ENCODE measurements at places on chromosomes 11 and 22. TPM values are rescaled to one million over a fixed set of nuclear protein-coding genes. Genes with fewer than 3 reads are reported as not detected.

SERPIND1 gene
- 7.4 TPM for polyA plus RNA-seq

CRYBB3 gene
- polyA plus RNA-seq: not detected

OR51I1 gene
- polyA plus RNA-seq: not detected

- DNase-seq: no peak
Measured at GRCh38 chr22:37609240-37610152, 862 bp downstream of the GGA1 start.

GRCh38 chr11:33160136-33160535 lies 1.1 kb downstream of the CSTF3 start:
- peak; percentile 54 for DNase-seq

DNA sequence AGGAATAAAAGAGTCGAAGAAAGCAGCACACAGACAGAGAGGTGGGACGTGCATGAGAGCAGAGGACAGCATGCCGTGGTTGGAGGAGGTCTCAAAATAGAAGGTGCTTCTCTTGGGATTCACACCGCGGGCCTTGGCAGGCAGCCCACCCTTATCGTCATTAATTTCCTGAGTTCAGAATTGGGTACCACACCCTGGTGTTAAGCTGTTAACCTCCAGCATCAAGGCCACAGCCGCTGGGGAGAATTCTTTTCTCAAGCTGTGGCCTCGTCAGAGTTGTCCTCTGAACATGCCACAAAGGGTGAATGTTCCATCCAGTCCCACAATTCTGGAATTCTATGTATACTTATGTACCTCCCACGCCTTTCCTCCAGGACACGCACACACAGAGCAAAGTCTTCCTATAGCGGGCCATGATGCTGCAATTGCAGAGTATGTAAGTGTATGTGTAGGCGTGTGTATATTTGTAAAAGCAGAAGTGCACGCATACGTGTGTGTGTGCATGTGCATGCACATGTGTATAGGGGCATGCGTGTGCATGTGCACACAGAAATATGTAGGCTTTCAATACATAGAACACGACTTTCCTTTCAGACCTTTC lies 39.0 kb downstream of the ADAMTS8 start:
- DNase-seq: no peak

DNA sequence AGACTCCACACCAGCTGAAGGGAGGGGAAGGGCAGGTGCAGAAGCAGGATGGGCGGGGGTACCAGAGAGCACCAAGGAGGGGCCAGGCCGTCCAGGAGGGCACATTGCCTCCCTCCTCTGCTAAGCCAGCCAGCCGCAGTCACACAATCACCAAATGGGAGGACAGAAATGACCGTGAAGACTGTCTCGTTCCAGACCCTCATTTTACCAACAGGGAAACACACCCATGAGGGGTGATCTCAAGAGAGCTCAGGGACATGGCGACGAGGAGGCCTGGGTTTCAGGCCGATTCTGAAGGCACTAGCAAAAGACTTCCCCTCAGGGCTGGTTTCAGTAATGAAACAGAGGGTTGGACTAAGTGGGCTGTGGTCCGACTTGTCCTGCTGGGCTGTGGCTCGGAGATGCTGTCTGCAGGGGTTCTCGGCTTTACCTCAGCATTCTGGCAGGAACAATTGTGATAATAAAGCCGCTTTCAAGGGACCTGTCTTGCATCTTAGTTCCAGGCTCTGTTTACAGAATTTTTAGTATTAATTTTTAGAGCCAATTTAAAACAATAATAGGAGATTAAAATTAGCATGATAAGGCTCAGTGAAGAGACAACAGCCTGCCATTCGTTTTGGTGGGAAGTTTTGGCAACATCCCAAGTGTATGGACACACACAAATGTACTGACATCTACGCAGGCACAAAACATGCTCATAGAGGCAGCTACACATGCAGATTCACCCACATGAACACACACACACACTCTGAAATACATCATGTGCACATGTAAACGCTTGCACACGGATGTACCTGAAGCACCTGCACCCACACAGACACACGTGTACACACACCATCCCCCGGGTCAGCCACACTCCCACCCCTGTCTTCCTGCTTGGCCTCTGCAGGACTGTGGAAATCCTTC lies 2.0 kb upstream of the B3GAT1 start:
- DNase-seq: no peak

DNA sequence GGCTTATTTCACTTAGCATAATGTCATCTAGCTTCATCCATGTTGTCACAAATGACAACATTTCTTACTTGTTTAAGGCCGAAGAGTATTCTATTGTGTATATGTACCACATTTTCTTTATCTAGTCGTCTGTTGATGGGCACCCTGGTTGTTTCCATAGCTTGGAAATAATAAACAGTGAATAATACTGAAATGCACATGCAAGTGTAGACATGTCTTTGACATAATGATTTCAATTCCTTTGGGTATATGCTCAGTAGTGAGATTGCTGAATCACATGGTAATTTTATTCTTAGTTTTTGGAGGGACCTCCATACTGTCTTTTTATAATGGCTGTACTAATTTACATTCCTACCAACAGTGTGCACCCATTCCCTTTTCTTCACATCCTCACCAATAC lies 508.0 kb downstream of the NELL1 start:
- DNase-seq: no peak

DNA sequence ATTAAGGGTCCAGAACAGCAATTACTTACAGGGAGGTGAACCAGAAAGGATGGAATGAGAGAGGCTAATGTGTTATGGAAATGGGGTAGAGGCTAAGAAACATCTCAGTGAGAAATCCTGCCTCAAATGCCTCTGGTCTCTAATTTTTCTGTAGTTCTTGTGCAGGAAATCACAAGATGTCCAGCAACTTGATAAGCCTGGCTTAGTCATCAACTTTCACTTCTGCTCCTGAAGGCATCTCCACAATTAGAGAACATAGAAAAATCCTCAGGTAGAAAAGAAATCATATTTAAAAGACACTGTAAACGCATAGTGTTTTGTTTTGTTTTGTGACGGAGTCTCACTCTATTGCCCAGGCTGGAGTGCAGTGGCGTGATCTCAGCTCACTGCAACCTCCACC lies 18.7 kb downstream of the MRGPRX4 start:
- no peak for DNase-seq

DNA sequence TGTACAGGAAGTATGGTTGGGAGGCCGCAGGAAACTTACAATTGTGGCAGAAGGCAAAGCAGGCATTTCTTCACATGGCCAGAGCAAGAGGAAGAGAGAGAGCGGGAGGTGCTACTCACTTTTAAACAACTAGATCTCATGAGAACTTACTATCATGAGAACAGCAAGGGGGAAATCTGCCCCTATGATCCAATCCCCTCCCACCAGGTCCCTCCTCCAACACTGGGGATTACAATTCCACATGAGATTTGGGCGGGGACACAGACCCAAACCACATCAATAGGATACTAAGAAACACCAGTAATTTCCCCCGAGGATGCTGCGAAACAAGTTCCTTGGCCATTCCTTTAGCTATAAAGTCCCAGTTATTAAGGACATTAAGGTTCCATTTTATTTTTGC lies 94.1 kb upstream of the SC5D start:
- DNase-seq: no peak

- no peak for DNase-seq
Measured at GRCh38 chr22:49701380-49702067, 126.1 kb downstream of the BRD1 start.

Measured in left renal cortex interstitium (tissue), 4 donors.